Stromal cell of bone marrow (primary cell): ENCODE measurements at places on chromosomes 1 and 21.

GRCh38 chr1:168628807-168629206 is 52.4 kb downstream of the XCL1 start:
- DNase-seq = no peak

DNA sequence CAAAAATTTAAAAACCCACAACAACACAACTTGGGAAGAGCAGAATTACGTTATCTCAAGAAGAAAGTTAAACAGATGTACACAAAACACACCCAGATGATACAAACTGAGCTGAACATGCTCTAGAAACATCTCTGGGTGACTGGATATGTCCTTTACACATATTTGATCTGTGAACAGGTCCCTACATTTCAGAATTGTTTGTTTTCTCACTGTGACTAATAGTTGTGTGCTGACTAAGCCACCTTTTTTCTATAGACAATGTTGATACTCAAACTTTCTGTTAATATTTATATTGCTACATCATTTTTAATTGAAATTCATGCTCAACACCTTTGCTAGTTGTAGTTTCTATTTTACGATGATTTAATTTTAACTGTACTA is 1.0 kb upstream of the F11R start:
- DNase-seq = no peak

- DNase-seq = no peak
These were observed 277.6 kb downstream of the TM2D1 start for GRCh38 chr1:61447106-61447967.

DNA sequence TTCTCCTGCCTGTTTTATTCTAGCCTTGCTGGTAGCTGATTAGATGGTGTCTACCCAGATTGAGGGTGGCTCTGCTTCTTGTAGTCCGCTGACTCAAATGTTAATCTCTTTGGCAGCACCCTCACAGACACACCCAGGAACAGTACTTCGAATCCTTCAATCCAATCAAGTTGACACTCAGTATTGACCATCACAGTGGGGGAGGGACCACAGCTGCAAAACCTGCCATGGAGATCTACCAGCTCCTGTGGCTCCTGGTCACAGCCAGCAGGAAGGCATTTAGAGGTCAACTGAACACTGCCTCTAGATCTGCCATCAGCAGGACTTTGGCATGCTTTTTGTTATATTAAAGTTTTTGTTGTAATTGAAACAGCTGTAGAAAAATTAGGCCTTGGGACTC is 146.9 kb downstream of the RWDD3 start:
- DNase-seq = no peak

DNA sequence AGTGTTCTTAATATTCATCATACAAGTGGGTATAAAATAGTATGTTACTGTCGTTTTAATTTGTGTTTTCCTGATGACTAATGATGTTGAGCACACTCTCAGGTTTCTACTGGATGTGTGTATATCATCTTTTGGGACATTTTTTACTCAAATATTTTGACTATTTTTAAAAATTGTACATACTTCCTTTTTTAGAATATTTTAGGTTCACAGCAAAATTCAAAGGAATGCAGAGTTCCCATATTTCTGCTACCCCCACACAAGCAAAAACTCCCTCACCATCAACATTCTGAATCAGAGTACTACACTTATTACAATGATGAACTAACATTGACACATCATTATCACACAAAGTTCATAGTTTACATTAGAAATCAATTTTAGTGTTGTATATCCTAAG is 114.5 kb downstream of the DPYD start:
- no peak for DNase-seq

- no peak for DNase-seq
These were observed 104.4 kb downstream of the OMA1 start for GRCh38 chr1:58442114-58442513.

- no peak for DNase-seq
These were observed 54.9 kb downstream of the MAB21L3 start for GRCh38 chr1:116166011-116166571.

- no peak for DNase-seq
These were observed at the start of gene CD84 for GRCh38 chr1:160579216-160579701. Gene CD84 (minus strand): TSS chr1:160579496. CDS start chr1:160579437, 59 bp downstream.

GRCh38 chr1:202251424-202252256 is 58.0 kb downstream of the LGR6 start:
- no peak for DNase-seq

GRCh38 chr1:54459726-54460191 is 53.6 kb upstream of the SSBP3 start:
- no peak for DNase-seq

- peak; percentile 67 for DNase-seq
These were observed 66.7 kb upstream of the VAMP3 start for GRCh38 chr1:7704214-7705047.

- no peak for DNase-seq
These were observed 106.6 kb upstream of the BARHL2 start for GRCh38 chr1:90823686-90824085.

- DNase-seq = no peak
These were observed 16.0 kb downstream of the THEM4 start for GRCh38 chr1:151893176-151893924.

GRCh38 chr1:2236695-2237677 is 8.9 kb downstream of the SKI start:
- no peak for DNase-seq

GRCh38 chr1:64743954-64744491 is 852 bp upstream of the RAVER2 start:
- no peak for DNase-seq

DNA sequence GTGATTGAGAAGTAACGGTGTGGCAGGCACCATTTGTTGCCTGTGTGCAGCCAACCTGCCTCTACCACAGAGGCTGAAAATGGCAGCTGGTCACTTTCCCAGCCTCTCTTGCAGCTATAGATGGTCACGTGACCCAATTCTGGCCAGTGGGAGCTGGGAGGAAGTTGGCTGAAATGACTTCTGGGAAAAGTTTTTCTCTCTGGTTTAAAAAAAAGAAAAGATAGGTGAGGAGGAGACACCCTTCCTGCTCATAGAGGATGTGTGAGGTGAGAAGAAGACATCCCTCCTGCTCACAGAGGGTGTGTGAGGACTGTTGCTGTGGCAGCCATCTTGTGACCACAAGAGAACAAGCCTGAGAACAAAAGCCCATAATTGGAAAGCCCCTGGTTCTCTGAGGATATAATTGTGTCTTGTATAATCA is 122.8 kb downstream of the SYF2 start:
- DNase-seq = no peak

- no peak for DNase-seq
These were observed 101.6 kb downstream of the GABPA start for GRCh38 chr21:25836396-25836795.

DNA sequence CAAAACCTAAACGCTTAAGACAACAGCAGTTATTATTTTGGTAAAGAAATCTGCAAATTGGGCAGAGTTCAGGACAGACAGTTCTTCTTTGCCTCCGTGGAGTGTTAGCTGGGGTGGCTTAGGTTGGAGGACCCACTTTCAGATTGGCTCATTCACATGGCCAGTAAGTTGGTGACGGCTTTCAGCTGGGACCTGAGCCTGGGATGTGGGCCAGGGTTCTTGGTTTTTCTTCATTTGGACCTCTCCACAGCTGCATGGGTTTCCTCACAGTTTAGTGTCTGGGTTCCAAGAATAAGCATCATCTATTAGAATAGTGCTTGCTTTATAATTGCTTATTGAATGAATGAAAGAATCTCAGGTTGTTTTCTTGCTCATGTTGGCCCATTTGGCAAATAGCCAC is 72.2 kb downstream of the ATF6 start:
- DNase-seq = no peak

DNA sequence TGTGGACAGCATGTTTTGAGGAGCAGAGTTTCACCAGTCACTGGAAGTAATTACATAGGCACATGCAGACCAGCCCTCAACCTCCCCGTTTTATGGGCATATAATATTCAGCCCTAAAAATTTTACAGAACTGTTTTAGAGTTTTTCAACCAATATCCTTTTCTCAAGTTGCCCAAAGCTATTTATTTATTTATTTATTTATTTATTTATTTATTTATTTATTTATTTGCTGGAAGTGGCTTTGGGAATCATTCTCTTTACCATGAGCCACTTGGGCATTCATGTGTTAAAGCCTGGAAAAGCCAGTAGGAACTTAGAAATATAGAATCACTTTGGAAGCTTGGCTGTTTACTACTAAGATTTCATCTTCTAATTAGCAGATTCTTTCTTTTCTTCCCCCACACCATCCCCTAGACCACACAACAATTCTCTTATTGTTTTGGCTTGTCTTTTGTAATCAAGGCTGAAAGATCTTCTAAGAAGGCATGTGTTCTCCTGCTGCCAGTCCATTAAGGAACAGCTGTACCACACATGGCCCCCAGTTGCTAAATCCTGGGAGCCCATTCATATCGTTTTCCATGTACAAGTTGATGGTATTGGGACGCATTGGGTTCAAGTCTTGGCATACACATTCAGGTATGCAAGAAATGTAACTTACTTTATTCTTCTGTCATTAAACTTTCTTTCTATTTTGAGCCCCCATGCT is 220.0 kb downstream of the PAPPA2 start:
- DNase-seq = no peak

- peak; percentile 84 for DNase-seq
These were observed 7.1 kb downstream of the FNDC7 start for GRCh38 chr1:108719656-108720435.

GRCh38 chr1:172915271-172915670 is 135.5 kb downstream of the TNFSF18 start:
- no peak for DNase-seq

DNA sequence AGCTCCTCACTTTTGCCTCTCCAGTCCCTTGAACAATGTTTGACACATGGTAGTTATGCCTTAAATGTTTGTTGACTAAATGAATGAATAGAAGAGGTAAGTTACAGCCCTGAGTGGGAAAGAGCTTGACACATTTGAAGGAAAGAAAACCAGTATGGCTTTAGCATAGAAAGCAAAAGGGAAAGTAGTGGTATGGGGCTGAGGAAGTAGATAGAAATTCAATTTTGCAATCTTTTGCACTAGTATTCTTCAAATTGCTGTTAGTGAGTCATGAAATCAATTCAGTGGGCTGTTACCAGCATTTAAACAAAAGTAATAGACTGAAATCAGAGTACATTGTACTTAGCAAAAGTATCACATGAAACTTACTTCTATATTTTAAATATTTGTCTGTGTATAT is 21.1 kb downstream of the PLA2G4A start:
- no peak for DNase-seq

- DNase-seq = no peak
These were observed 100.2 kb downstream of the LMO4 start for GRCh38 chr1:87428883-87429282.

- peak; percentile 36 for DNase-seq
These were observed 3.6 kb upstream of the KIAA2013 start for GRCh38 chr1:11929849-11930248.

GRCh38 chr1:233869680-233870079 is 34.8 kb upstream of the SLC35F3 start:
- DNase-seq = no peak

DNA sequence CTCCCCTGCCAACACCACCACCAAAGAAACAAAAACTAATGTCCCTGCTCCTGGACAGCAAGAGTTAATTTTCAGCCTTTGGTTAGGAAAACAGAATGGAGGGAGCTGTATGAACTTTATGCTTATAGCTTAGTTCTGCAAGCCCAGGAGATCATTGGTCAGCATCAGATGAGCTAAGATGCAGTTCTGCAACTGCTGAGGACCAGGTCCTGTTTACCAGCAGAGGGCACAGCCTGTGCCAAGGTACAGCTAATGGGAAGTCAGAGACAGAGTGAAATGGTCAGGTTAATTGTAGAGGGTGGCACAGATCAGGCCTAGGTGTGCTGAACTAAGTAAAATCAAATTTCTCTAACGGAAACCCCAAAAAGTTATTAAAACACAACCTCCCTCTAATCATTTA is 161.3 kb downstream of the ROR1 start:
- DNase-seq = no peak

DNA sequence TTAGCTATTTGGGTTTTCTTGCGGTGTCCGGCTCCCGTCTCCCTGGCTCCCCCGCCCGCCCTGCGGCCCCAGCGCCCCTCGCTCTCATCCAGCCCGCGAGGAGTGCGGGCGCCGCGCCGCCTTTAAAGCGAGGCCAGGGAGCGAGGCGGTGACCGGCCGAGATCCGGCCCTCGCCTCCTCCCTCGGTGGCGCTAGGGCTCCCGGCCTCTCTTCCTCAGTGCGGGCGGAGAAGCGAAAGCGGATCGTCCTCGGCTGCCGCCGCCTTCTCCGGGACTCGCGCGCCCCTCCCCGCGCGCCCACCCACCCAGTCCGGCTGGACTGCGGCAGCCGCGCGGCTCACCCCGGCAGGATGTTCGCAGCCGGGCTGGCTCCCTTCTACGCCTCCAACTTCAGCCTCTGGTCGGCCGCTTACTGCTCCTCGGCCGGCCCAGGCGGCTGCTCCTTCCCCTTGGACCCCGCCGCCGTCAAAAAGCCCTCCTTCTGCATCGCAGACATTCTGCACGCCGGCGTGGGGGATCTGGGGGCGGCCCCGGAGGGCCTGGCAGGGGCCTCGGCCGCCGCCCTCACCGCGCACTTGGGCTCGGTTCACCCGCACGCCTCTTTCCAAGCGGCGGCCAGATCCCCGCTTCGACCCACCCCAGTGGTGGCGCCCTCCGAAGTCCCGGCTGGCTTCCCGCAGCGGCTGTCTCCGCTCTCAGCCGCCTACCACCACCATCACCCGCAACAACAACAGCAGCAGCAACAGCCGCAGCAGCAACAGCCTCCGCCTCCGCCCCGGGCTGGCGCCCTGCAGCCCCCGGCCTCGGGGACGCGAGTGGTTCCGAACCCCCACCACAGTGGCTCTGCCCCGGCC is 492 bp downstream of the HLX start:
- peak; percentile 28 for DNase-seq

- DNase-seq = no peak
These were observed 16.7 kb upstream of the SPATA6 start for GRCh38 chr1:48488721-48489120.

- peak; percentile 32 for DNase-seq
These were observed 1.2 kb upstream of the TSPAN2 start for GRCh38 chr1:115090540-115090939.

- DNase-seq = no peak
These were observed 70.4 kb upstream of the IPO9 start for GRCh38 chr1:201758499-201759050.

DNA sequence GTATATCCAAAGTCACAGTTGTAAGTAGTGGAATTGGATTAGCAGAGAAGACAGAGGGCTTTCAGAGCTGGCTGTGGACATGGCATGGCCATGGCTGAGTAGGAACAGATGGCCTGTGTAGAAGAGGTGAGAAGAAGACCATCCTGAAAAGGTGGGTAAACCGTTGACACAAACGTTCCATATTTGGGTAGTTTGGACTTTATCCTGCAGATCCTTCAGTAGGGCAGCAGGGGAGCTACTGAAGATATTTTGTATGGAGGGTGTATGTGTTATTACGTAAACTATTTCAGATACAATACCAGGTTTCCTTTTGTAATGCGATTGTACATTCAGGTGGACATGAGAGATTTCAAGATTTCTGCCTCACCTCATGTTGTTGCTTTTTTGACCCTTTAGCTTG is 1.6 kb downstream of the UTP11 start:
- DNase-seq = no peak
